CD8-positive, alpha-beta T cell (primary cell): ENCODE measurements at places on chromosomes 5 and 9.

DNA sequence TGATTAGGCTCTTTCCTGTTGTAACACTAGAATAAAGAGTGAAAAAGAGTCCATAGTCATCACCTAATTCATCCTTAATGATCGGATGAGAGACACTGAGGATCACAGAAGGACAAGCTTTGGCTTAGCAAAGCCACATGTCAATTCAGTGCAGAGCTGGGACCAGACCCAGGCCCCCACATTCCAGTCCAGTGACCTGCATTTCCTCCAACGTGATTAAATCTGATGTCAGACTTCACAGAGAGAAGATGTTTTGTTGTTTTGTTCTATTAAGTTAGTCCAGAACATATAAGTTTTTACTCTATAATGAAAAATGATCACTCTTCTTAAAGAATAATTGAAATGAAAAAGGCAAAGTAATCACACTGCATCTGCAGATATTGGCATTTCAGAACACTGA is 377.9 kb upstream of the PAPPA start:
- no peak for DNase-seq

DNA sequence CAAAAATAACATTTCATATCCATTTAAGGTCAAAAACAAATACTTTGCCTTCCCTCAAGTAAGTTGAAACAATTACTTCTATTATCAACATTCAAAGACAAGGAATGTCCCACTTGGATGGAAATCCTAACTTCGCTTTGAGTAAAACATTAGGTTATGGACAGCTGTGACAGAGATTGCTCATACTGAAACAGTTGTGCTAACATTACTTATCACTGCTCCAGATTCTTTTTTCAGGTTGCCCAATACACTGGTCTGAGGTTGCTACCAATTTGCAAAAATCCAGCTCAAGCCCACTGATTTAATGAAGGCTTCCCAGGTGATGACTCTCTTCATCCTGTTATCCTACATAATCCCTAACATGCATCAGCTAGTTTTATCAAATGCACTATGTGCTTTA is 98.3 kb downstream of the UBAP2 start:
- no peak for DNase-seq

- DNase-seq: no peak
Observed at GRCh38 chr9:126275386-126276001, 51.1 kb upstream of the MVB12B start.

GRCh38 chr9:127537014-127537413 is 75.1 kb upstream of the STXBP1 start:
- DNase-seq: no peak

DNA sequence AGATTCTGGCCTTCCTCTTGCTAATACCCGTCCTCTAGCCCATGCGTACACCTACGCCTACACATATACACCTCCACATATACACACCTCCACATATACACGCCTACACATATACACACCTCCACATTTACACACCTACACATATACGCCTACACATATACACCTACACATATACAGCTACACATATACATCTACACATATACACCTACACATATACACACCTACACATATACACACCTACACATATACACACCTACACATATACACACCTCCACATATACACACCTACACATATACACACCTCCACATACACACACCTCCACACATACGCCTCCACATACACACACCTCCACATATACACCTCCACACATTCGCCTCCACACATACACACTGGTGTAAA is 27.2 kb downstream of the AK3 start:
- no peak for DNase-seq
